Mucosa of descending colon (tissue), 3 donors: ENCODE measurements at places on chromosomes 1 and 21. TPM values are rescaled to one million over a fixed set of nuclear protein-coding genes. Genes with fewer than 3 reads are reported as not detected.

GRCh38 chr1:228781161-228781808 is 46.0 kb downstream of the RHOU start:
- DNase-seq, result no peak

DNA sequence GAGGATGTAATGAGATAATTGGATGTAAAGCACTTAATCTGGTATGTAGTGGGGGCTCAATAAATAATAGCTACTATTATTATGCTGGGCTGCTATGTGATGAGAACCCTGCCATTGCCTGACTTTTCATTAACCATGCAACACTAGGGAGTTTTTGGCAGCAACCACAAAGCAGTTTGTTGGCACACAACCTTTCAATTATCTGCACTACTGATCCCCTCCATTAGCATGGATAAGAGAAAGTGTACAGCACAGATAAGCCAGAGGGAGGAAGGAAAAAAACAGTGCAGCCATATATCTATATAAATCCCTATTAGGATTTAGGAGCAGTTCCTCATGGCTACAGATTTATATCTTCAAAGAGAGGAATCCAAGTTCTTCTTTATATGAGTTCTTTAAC is 498.5 kb downstream of the NUF2 start:
- DNase-seq, result no peak

Gene IGSF8
- total RNA-seq, result 65.0 TPM

Gene DESI2
- total RNA-seq, result 26.9 TPM

Gene AADACL4
- total RNA-seq, result not detected

Gene IL20
- total RNA-seq, result not detected

DNA sequence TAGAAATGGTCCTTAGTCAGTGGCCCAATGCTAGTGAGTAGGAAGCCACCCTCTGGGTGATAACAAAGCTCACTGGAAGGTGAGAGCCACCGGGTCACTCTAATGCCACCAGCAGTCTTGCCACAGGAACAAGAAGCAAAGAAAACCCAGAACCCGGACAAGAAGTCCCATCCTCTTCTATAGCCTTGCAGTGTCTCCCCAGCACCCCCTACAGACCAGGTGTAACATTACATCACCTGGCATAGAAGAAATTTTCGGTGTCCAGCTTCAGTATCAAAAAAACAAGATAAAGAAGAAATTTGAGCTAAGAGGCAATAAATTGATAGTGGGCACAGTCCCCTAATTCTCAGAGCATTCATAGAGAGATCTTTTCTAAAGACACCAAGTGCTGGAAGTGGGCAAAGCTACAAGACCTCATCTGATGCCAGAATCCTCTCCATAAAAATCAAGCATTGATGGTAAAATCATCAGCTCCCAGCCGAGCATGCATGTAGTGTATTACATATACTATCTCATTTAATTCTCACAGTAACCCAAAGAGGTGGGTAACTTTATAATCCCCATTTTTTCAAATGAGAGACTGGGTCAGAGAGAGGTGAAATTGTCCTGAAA is 491.0 kb downstream of the MATN1 start:
- DNase-seq, result no peak

Gene MYBPH
- not detected for total RNA-seq

Gene DCST2
- 3.3 TPM for total RNA-seq

DNA sequence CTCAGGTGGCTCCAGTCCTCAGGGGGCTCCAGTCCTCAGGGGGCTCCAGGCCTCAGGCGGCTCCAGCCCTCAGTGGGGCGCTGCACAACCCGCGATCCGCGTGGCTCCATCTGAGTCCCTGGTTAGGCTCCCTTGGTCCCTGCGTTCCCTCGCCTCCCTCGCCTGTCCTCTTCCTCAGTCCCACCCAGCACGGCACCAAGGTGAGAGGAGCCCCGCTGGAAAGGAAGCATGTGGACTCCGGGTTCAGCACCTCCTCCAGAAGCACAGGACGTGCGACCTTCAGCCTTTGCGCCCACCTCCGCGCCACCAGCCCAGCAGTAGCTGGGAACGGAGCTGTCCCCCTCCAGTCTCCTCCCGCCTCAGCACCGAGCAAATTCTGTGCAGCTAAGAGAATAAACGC is 8.1 kb upstream of the OR2M5 start:
- DNase-seq, result no peak

DNA sequence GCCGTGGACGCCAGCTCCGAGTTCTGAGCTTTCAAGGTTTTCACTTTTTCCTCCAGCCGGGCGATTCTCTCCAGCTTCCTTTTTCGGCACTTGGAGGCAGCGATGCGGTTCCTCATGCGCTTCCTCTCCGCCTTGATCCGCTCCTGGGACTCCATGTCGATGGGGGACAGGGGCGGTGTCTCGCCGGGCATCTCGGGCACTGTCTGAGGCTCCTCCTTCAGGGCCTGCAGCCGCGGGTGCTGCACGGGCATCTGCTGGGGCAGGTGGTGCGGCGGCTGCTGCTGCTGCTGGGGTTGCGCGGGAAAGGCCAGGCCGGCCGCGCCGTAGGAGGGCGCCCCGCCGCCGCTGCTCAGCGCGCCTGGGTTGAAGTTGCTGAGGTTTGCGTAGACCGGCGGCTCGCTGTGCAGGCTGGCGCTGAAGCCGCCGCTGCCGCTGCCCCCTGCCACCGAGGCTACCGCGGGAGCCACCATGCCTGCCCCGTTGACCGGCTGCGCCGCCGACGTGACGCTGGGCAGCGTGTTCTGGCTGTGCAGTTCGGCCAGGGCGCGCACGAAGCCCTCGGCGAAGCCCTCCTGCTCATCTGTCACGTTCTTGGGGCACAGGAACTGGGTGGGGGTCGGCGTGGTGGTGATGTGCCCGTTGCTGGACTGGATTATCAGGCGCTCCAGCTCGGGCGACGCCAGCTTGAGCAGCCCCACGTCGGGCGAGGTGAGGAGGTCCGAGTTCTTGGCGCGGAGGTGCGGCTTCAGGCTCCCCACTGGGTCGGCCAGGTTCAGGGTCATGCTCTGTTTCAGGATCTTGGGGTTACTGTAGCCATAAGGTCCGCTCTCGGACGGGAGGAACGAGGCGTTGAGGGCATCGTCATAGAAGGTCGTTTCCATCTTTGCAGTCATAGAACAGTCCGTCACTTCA is 1.4 kb downstream of the JUN start:
- DNase-seq, result peak; percentile 67

Gene MAN1A2
- total RNA-seq, result 59.6 TPM

DNA sequence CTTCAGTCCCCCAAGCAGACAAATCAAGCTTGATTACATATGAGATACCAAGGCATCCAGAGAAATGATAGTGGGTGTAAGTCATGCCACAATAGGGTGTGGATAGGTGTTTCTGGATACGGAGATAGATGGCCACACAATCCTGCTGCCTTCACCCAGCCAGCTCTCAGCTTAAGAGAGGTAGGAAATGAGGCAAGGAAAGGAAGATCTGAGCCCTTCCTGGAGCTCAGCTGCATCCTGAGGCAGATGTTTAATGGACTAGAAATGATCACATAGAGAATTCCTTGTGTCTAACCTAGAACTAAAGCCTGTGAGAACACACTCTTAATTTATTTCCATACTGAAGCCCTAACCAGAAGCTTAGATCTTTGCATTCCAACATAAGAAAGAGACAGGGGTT is 210.3 kb downstream of the ST6GALNAC3 start:
- DNase-seq, result no peak

DNA sequence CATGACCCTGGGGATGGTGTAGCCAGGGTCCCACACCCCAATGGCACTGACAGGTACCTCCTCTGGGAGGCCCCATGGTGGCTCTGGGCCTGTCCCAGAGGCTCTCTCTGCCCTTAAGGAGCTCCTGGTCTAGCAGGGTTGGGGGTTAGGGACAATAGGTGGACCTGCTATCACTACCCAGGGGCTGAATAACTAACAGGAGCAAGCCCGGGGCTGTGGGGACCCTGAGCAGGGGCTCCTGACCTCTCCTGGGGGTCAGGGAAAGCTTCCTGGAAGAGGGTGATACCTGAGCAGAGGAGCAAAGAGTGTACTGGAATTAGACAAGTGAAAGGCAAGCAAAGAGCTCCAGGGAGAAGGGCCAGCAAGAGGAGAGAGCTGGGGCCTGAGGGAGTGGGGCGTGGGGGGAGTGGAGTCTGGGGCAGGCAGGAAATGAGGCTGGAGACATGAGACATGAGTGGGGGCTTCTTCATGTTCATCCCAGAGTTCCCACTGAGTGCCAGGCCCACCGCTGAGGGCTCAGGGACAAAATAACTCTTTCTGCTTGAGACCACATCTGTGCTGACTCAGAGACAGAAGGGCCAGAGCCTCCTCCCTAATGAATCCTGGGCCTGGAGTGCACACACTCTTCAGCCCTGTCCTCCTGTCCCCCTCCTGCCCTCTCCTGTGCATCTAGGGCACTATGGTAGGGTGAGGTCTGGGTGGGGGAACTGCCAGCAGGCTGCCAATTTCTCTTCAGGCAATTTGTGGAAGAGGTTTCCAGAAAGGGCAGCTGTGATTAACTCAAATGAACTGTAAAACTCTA is 517.6 kb downstream of the PTPRU start:
- no peak for DNase-seq

DNA sequence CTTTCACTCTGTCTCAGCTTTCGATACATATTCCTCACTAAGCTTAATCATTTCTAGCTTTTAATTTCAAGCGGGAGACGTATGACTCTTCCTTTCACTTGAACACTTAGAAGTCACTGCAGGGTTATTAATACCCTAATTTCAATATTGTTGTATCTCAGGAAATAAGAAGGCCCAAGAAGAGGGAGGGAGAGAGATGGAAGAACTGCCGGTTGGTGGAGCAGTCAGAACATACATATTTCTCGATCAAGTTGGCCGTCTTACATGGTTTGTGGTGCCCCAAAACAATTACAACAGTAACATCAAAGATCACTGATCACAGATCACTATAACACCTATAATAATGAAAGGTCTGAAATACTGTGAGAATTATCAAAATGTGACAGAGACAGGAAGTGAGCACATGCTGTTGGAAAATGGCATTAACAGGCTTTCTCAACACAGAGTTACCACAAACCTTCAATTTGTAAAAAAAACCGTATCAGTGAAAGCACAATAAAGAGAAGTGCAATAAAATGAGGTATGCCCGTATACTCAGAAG is 145.4 kb upstream of the HP1BP3 start:
- no peak for DNase-seq

- peak; percentile 72 for DNase-seq
Observed at GRCh38 chr1:183604038-183604808, 14.0 kb upstream of the NCF2 start.

GRCh38 chr1:39656391-39656790 is 15.5 kb downstream of the NT5C1A start:
- no peak for DNase-seq

Gene HSD17B7
- total RNA-seq, result 22.2 TPM

GRCh38 chr1:212951947-212952640 is 1.8 kb downstream of the VASH2 start:
- no peak for DNase-seq

Gene CYP4B1
- 5.5 TPM for total RNA-seq

- DNase-seq, result no peak
Observed at GRCh38 chr1:30325085-30325935, 398.1 kb downstream of the MATN1 start.

Gene IL12RB2
- total RNA-seq, result 0.92 TPM

Gene GBP3
- total RNA-seq, result 60.4 TPM

DNA sequence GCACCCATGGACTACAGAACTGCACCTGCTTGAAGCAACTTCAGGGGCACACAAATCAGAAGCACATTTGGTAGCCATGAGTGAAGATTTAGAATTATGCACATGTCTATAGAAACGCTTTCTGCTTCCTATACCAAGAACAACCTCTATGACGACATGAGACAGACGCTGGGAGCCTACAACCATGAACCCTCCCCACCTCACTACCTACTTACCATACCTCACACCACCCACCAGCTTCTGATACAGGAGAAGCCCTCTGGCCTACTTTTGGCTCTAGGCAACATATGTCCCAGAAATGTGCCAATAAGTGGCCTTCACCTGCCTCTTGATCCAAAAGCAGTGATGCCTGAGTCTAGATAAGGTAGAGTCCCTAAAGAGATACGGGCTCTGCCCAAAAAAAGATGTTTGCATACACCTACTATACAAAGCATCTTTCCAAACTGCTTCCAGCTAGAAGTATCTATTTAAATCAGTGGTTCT is 58.5 kb downstream of the SLC45A1 start:
- no peak for DNase-seq

- DNase-seq, result no peak
Observed at GRCh38 chr1:242100921-242101320, 102.0 kb upstream of the MAP1LC3C start.

DNA sequence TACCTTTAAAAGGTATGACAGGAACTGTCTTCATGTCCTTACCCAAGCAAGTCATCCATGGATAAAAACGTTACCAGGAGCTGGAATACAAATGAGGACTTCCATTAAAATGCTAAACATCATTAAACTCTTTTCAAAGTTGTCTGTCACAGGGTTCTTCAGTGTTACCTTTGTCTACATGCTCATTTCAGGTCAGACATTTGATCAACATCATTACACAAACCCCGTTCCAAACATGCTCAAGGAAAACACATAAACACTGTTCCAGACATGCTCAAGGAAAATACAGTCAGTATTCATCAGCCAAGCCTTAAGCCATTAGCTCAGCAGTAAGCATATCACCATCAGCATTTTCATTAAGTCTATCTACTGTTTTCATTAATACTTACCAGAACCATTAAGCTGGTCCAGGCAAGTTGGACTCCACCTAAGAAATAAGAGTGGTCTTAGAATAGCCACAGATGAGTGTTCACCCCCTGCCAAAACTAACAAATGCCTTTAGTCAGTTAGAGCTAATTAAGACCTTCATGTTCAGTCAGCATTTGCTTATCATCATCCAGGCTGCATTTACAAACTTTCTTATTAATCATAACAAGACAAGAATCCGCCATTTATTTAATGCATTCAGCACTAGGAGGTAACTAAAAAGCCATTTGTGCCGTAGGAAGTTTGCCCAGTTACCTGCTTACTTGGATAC is 2.2 kb downstream of the GAS5 start:
- DNase-seq, result no peak

Gene OR2T35
- not detected for total RNA-seq

DNA sequence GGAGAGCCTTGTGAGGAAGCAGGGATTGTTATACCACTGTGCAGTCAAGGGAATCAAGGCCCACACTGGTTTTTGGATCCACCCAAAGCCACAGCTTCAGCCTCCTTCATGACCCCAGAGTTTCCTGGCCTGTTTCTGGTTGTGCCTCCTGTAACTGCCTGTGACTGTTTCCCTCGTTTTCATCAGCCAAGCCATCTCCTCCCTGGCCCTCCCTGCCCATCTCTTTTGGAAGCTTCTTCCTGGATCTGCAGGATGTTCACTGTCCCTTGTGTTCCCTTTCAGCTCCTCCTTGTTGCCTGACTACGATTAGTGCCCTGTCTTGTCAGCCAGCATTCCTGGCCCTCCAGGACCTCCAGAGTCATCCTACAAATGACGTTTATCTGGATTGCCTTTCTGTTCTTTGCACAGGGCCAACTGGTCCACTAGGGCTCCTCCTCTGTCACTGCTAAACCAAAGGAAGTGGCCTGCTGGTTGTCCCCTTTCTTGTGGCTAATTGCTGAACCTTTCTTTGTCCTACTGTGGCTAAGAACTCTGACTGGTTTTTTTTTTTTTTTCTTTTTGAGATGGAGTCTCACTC is 17.9 kb downstream of the SFT2D2 start:
- DNase-seq, result no peak

- peak; percentile 2 for DNase-seq
Observed at GRCh38 chr21:46108827-46109312, 11.0 kb downstream of the COL6A2 start.
